ENCODE measurements at places on chromosomes 11 and 22.

- peak; percentile 67 for DNase-seq
These were observed 12.9 kb upstream of the SYTL2 start for GRCh38 chr11:85823816-85824215.

GRCh38 chr11:7677071-7677470, 3.8 kb upstream of the CYB5R2 start:
- DNase-seq: no peak

DNA sequence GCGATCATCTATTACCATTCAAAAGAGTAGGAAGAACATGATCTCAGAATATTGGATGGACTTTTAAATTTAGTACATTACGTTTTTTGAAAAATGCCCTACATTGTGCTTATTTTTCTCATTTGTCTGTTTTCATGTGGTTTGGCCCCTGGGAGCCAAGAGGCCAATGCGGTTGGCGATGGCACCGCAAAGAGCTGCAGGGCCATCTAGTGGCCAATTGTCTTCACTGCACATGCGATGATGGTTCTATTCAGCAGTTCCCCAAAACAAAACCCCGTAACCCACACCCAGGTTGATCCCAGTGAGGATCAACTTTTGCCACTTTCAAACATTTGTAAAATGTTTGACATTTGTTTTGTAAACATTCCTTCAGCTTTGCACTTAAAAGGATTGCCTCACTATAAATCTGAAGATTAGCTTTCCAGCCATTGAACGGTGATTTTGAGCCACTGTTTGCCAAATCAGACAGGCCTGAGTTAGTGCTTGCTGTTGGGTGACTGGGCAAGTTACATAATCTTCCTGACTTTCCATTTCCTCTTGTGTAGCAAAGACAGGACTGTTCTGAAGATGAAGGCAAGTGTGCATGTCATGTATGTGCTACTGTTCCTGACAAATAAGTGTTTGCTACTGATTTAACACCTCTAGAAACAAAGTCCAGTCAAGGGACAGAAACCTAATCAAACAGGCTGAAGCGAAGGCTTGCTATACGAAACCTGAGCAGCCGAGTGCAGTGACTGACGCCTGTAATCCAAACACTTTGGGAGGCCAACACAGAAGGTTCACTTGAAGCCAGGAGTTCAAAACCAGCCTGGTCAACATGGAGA, 29.2 kb upstream of the XBP1 start:
- peak; percentile 86 for DNase-seq

DNA sequence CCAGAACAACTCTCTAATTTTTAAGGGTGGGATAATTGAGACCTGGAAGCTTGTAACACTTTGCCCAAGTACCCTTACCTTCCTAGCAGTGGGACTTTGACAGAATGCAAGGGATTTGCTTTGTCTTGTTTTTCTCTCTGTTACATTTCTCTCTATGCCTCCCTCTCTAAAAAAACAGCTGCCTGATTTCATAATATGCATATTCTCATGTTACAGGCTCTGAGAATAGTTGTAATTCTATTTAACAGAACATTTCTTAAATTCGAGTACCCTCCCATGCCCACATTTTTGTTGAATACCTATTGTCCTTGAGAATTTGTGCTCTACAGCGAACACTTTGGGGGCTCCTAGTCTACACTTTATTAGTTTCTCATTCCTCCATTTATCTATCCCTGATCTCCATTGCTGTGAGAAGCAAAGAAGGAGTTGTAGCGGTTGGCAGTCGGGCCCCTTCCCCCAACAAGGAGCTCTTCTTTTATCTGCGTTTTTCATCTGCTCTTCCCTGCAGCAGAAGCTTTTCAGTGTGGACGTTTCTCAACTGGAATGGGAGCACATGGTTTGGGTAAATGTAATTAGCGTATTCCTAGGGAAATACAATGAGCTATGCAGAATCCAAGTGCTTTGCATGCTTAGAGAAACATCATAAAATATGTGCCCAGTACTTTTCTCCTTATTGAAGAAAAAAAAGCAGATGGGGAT, 117.7 kb upstream of the CCDC90B start:
- DNase-seq: no peak

DNA sequence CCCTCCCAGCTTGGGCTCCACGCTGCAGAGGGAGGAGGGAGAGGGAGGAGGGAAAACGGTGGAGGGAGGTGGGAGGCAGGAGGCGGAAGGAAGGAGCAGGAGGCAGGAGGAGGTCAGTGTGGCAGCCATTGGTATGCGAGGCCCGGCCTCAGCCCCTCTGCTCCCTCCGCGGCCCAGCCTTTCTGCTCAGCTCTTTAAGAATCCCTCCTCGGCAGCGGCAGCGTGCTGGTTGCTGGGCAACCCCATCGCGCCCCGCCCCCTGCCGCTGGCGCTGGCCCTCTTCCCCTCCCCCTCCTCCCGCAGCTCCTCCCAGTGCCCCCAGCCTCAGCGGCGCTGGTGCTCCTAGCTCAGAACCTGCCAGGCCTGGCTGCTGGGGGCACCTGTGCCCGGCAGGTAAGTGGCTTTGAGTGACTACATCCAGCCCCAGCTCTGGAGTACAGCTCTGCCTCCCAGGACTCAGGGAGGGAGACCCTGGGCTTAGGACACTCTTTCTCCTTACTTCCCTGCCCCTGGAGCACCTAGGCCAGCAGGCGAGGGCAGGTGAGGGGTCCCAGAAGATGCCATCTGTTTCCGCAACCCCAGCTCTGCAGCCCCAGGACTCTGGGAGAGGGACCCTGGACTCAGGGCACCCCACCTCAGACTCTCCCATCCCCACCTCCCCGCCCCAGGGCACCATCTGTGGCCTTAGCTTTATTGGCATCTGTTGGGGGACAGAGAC, 7.2 kb upstream of the FLRT1 start:
- no peak for DNase-seq

DNA sequence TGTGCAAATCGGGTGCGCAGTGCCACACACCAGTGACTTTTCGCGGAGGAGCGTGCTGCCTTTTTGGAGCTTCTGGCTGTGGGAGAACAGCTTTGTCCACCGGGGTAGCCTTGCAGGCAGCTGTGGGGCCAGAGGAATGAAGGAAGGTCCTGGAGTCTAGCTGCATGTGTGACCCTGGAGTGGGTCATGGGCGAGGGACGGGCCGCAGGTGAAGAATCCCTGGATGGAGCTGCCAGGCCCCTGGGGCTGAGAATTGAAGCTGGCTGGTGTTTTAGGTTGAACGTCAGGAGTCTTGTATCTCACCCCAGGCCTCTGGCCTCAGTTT, 8.6 kb downstream of the CCND1 start:
- no peak for DNase-seq

GRCh38 chr22:22753526-22754267, 109.3 kb downstream of the GGTLC2 start:
- peak; percentile 90 for DNase-seq

DNA sequence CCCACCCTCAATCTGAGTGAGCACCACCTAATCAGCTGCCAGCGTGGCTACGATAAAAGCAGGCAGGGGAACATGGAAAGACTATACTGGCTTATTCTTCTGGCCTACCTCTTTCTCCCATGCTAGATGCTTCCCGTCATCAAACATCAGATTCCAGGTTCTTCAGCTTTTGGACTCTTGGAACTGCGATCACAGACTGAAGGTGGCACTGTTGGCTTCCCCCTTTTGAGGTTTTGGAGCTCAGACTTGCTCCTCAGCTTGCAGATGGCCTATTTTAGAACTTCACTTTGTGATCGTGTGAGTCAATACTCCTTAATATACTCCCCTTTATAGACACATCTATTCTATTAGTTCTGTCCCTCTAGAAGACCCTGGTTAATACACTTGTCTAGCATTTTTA, 543.7 kb upstream of the RAG2 start:
- DNase-seq: no peak

- peak; percentile 74 for DNase-seq
These were observed 11.0 kb upstream of the CERK start for GRCh38 chr22:46748908-46749675.

DNA sequence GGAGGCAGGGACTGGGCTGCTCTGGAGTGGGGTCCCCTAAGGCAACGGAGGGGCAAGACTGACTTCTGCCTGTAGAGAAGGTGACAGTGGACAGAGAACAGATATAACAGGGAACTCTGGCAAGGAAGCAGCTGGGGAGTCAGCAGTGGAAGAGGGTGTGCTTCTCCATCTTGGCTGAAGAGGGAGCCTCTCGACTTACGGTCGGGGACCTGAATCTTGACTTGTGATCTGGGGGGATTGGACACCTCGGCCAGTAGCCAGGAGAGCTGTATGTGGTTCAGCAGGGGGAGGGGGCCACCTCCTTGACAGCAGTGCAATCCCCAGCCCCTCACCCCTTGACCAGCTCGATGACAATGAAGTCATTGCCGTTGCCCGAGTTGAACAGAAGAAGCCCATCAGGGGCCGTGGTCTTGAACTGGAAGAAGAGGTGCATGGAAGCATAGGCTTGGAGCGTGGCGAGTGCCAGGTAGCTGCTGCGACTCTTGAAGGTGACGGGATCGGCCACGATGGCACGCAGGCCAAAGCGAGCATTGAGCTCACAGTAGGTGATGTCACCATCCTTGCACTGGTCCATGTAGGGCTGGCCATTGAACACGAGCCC, 60.0 kb downstream of the SLC22A12 start:
- DNase-seq: no peak

- no peak for DNase-seq
These were observed 2.1 kb downstream of the SH3BP1 start for GRCh38 chr22:37641561-37641949.

DNA sequence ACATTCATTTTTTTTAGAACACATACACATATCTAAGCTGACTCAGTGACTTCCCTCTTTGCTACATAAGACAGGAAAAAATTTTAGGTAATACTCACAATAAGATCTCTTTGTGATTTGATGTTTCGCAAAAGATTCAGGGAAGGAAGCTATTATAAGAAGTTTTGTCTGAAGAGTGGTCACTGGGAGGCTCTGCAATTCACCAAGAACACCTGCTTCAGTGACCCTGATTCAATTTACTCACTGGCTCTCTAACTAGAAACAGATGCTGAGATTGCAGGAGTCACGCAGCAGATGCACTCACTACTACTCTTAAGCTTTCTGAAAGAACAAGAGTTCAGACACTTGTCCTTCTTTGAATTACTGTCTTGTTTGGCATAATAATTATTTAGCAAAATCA, 193.6 kb upstream of the DDI1 start:
- no peak for DNase-seq

DNA sequence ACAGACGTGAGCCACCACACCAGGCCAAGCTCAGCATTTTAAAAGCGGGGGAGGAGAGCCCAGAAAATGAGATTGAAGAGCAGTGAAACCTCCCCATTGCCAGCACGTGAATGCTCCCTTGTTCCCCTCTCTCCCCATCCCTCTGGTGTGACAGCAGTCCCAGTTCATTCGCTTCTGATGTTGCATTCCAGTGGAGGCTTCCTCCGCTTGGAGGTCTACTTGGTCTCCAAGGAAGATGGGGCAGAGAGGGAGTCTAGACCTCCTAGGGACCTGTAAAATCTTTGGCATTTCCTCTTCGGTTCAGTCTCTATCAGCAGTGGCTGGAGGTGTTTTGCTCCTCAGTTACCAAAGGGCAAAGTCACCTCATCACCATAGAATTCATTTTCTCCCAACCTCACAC, 30.2 kb upstream of the EP300 start:
- no peak for DNase-seq

GRCh38 chr11:33835143-33835878, 56.6 kb downstream of the LMO2 start:
- DNase-seq: no peak

DNA sequence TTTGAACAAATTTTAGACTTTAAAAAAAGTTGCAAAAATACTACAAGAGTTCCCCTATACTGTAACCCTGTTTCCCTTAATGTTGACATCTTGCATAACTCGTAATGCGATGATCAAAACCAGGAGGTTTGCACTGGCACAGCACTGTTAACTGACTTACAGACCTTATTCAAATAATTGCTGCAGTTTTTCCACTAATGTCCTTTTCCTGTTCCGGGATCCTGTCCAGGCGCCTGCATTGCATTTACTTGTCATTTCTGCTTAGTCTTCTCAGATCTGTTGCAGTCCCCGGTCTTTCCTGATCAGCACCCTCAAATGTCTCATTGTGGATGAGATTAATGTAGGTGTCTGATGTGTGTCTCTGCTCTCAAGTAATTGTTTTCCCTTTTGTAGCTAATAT, 32.0 kb downstream of the APLP2 start:
- DNase-seq: no peak

DNA sequence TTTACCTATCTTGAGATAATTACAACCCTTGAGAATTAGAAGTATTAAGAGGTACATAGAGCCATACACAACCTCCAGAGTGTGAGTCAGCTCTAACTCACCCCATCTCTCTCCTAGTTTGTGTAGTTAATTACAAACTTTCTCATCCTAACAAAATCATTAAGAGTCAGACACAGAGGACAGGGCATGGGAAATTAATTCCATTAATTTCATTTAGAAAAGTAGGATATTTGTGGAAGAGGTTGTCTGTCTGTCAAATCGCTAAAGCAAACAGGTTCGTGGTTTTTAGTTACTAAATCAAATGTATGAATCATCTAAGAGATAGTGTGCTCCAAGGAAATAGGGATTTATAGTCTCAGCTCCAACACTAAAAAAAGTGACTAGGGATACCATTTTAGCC, 1261.4 kb upstream of the TENM4 start:
- DNase-seq: no peak

DNA sequence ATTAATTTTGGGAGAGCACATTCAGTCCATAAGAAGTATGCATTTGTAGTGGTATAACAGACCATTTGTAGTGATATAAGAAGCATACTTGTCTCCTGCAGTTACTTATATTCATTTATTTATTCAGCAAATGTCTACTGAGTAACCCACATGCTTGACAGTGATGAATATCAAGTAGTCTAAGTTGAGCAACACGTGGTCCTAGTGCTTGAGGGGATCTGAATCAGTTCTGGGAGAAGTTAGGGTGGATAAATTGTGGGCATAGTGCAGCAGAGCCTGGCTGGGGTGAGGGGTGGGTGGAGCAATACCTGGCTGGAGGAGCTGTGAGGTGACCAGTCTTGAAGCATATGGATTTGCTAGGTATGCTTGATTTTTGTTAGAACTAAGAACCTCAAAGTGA, 24.3 kb downstream of the STX3 start:
- DNase-seq: no peak
